NCI-H2029 (cell line): ENCODE measurements at places on chromosomes 2 and 18.

GRCh38 chr2:96887493-96888012, 17.7 kb upstream of the SEMA4C start:
- DNase-seq: no peak

DNA sequence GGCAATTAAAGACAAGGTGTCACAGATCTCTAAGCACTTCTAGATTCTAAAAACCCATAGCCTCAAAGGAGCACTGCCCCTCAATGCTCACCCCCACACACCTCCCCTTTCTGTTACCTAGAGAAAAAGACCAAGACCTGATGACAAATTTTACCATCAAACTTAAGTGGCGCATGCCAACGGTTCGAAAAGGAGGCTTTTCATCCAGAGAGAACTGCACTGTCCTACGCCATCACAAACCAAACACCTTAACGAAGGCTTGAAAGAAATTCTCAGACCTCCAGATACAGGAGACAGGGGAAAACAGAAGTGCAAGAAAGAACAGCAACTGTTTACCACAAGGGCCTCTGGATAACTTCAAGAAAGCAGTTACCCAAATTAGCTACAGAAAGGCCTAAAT, 2.0 kb upstream of the ZC3H6 start:
- no peak for DNase-seq

- no peak for DNase-seq
Measured at GRCh38 chr2:42848726-42849290, 56.4 kb upstream of the HAAO start.

- DNase-seq: no peak
Measured at GRCh38 chr18:35680139-35680551, 98.6 kb downstream of the GALNT1 start.

DNA sequence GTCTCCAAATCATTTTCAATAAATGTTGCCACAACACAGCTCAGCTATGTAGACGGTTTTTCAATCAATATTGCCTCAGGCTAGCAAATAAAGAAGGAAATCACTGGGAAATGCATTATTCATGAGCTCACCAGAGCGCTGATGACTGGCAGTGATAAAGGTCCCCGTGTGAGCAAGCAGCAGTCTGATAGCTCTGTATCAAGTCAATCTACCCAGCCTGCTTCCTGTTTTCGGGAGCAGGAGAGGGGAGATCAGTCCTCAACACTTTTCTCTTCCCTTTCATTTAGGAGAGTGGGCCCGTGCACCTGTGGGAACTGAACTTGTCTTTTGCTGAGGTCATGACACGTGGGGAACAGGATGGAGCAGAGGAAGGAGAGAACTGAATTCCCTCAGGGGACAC, 253.9 kb upstream of the SIX2 start:
- no peak for DNase-seq

GRCh38 chr18:58572181-58572580, 56.7 kb downstream of the ALPK2 start:
- no peak for DNase-seq

GRCh38 chr2:132902626-132903025, 232.6 kb upstream of the LYPD1 start:
- DNase-seq: no peak

GRCh38 chr2:81097361-81097760, 792.8 kb upstream of the LRRTM1 start:
- no peak for DNase-seq

DNA sequence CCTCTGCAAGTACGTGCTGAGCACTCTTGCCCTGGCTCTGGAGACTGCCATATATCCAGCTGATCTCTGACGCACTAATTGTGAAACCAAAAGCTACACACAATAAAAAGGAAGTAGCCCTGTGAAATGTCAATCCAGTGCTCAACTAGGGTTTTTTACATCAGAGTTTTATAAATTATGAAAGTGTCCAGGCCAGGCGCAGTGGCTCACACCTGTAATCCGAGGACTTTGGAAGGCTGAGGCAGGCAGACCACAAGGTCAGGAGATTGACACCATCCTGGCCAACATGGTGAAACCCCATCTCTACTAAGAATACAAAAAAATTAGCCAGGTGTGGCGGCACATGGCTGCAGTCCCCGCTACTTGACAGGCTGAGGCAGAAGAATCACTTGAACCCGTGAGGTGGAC, 24.5 kb upstream of the PEX13 start:
- no peak for DNase-seq

- DNase-seq: no peak
Measured at GRCh38 chr2:60067006-60067405, 486.4 kb downstream of the BCL11A start.

- DNase-seq: no peak
Measured at GRCh38 chr18:68472701-68473295, 242.1 kb downstream of the TMX3 start.

- DNase-seq: no peak
Measured at GRCh38 chr18:31438402-31438801, 9.1 kb upstream of the DSG3 start.

- no peak for DNase-seq
Measured at GRCh38 chr2:102788216-102788884, 26.5 kb downstream of the TMEM182 start.

DNA sequence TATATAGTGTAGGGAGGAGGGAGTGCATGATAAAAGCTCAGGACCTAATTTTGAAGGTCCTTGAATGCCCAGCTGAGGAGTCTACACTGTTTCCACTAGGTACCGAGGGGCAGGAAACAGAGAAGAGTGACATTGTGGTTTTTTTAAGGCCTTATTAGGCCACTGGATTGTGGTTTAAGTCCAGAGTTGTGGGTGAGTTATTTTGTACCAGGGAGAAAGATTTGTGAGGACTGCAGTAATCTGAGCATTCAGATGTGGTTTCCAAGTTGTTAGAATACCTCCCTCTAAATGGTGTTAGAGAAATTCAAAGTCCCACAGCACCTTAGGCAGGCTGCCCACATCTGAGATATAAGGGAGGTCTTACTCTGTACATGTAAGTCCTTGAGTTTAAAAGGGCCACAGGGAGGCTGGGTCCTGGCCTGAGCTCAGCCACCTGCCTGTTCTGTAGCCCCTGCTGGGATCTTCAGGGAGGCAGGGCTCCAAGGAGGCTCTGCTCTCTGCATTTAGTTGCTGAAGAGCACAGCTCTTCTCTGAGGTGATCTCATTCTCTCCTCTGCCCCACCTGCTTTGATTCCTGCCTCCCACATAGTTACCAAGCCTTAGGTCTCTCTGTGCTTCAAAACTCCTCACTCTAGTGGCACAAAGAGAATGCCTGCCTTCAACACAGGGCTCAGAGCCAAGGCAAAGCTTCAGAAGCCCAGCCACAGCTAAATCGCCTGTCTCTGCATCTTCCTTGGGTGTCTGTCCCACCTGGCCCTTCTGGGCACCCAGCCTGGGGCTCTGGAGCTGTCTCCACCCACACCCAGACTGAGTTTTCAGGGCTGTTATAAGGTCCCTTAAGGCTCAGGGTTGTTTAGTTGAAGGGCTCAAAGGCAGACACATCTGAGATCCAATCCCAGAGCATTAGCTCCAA, 88.1 kb downstream of the VSNL1 start:
- DNase-seq: no peak

- DNase-seq: no peak
Measured at GRCh38 chr2:212392043-212392442, 146.6 kb downstream of the ERBB4 start.

DNA sequence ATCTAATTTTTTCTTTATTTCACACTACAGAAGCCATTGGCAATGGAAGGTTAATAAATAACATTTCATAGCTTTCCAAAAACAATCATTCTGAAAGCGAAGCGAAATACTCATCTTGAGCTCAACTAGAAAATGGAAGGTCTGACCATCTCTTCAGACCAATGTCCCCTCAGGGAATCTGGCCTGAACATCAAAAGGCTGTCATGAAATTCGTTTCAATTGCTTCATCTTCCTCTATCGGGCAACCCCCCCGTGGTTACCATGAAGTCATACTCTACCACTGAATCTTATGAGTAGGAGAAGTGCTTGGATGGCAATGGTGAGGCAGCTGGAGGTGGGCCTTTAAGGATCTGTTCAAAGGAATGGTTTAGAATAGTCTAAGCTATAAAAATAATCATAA, 22.9 kb upstream of the CYTIP start:
- DNase-seq: no peak
